Fibroblast of skin of right biceps (primary cell): ENCODE measurements at places on chromosomes 12 and 14.

DNA sequence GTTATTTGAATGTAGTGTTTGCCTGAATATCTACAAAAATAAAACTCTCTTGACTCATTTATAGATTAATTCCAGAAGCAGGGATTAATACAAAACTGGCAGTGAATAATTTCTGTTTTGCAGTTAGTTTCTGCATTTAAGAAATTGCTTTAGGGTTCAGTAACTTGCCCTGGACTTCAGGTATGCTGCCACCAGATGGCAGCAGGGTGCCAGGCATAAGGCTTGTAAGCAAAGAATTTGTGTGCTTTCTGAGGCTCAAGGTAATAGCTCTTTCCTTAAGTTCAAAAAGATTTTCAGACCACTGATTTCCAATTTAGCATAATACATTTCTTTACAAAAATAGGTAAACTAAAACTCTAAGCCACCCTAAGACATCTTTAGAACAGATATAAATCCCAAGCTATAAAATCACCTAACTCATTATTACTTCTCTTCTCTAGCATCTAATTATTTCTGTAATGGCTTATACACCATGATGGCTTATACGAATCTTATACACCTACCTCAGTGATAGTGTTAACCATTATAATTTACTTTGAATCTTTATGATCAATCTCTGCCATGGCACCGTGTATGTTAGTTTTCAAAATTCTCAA is 398.3 kb downstream of the APAF1 start:
- DNase-seq = peak; percentile 51

DNA sequence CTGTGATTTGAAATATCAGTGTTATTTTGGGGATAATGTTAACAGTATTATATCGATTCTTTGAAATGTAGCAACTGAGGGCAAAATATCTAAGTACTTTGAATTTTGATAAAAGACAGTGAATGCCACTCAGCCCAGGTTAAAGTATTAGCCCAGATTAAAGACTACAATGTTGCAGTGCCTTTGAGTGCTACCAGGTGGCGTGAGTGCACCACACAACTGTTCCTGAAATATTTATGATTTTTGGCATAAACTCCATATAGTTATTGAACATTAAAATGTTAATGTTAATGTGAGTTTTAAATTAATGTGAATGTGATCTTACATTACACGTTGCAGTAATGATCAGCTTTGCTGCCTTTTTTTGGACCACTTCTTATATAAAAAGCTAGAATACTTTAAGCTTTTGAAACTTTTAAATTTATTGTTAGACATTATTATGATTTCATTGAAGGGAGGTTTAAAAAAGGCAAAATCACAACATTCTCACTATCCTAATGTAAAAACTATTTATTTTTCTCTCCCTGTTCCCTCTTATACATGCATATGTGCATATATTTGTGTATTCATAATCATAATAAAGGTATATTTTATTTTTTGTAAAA is 22.5 kb downstream of the MRPS35 start:
- peak; percentile 26 for DNase-seq

GRCh38 chr14:35286003-35286600 is 6.1 kb upstream of the PSMA6 start:
- no peak for DNase-seq

DNA sequence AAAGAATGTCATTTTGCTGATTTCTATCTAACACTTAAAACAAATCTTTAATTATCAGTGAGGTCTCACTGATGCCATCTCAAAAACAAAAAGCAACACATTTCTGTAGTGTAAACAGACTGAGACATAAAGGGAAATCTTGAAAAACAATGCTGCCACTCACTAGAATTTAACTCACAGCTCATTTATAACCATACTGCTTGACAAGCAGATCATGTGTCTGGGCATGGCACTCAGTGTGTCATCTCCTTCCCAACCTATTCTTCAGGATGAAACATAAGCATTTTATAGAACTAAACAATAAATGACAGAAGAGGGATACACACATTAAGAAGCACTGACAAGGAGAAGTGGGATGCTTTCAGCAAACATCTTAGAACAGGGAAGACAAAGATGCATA is 22.4 kb downstream of the ATF7 start:
- DNase-seq = no peak

GRCh38 chr12:110355073-110355472 is 48.4 kb downstream of the ANAPC7 start:
- peak; percentile 33 for DNase-seq
